Activated CD4-positive, alpha-beta T cell treated with anti-CD3 and anti-CD28 coated beads, Interleukin-2, amount 50 U/mL, for 24 hours (primary cell): ENCODE measurements at places on chromosomes 11 and 22.

DNA sequence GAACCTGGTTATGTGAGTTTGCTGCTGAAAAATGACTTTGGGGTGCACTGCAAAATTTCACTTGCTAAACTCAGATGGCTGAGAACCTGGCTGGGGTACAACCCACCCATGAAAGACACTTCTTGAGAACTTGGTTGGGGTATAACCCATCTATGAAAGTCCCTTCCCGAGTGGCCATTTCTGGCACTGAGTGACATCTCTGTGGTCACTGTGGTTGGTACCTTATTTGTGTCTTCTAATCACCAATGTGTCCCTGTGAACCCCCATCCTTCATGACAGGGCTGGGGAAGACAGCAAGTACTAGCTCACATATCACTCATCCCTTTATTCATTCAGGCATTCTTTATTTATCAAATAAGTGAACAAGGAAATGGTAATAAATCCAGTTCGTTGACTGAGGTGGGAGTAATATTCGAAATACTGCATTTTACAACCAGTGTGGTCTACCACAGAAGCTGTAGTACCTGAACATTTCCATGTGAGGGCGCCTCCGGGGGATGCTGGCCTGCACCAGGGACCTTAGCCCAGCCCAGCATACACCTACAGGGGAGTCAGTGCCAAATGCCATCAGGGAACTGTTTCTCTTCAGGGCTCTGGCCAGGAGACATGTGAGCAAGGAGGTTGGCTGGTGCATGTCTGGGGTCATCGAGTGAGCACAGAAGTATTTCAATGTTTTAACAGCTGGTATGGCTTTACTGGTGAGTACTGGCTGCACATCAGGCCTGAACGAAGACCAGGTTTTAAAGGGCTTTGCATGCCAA, 122.1 kb downstream of the CSNK2A3 start:
- DNase-seq: no peak

- DNase-seq: no peak
Observed at GRCh38 chr11:132140056-132140455, 769.6 kb downstream of the NTM start.

DNA sequence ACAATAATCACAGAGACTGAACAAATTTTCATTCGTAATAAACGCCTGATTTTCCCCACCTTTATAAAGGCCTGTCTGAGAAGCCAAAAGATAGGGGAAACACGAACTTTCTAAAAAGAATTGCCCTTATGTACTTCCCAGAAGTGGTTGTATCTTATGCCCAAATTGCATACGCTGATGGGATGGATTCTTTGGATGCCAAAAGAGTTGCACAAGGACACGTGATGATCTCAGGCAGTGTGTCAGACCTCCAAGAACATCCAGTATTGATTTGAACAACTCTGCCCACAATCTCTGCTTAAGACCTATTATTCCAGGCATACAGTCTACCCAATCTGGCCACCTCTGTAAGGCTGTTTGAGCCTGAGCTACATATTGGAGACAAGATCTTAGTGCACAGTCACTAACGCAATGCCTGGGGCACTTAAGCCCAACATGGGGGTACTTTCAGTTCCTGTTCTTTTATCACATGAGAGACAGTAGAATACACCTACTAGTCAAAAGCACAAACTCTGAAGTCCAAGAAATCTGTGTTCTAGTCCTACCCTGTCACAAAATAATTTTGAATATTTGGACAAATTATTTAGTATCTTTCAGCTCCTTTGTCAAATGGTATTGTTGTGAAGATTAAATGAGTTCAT, 38.9 kb downstream of the OR10A6 start:
- DNase-seq: no peak

DNA sequence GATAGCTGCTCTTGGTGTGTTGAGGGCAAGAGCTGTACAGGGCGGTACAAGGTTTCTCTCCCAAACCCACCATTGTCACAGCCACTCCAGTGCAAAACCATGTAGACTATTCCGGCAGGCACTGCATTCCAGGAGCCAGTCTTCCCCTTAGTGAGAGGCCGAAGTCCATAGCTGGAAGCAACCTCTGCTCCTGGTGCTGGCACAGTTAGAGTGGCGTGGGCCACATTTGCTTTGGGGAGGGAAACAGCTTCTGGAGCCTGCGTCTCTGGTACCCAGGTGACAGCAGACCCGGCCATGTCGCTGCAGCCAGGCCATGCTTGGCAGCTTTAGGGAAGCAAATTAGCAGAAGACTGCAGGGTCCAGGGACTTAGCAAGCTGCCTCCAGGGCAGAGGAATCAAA, 788.0 kb downstream of the BRD1 start:
- DNase-seq: no peak

- DNase-seq: no peak
Observed at GRCh38 chr11:17414317-17414737, 25.9 kb upstream of the KCNJ11 start.

- DNase-seq: no peak
Observed at GRCh38 chr11:113415343-113415742, 27.8 kb downstream of the ANKK1 start.

GRCh38 chr11:60127311-60127811, 38.9 kb downstream of the MS4A2 start:
- DNase-seq: no peak

- no peak for DNase-seq
Observed at GRCh38 chr22:40051322-40051721, 56.6 kb downstream of the FAM83F start.

- no peak for DNase-seq
Observed at GRCh38 chr22:30880181-30880601, 88.4 kb downstream of the MORC2 start.

- DNase-seq: no peak
Observed at GRCh38 chr11:13503393-13503792, 7.6 kb upstream of the PTH start.

DNA sequence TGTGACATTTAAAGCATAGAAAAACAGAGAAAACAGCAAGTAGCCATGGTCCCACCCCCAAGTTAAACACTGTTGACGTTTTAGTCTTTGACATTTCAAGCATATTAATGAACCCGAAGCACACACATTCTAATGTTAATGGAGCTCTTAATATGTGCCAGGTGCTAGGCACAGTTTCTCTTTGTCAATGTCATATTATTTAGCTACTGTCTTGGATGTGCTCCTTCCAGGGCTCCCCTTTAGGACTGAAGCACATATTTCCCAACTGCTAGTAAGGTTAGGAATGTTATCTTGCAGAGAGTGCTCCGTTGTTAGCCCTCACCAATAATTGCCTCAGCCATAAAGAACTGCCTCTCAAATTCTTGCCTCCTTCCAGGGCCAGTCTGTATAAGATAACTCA, 716.6 kb upstream of the TENM4 start:
- DNase-seq: no peak

- no peak for DNase-seq
Observed at GRCh38 chr11:22787551-22788162, 41.9 kb downstream of the SVIP start.

DNA sequence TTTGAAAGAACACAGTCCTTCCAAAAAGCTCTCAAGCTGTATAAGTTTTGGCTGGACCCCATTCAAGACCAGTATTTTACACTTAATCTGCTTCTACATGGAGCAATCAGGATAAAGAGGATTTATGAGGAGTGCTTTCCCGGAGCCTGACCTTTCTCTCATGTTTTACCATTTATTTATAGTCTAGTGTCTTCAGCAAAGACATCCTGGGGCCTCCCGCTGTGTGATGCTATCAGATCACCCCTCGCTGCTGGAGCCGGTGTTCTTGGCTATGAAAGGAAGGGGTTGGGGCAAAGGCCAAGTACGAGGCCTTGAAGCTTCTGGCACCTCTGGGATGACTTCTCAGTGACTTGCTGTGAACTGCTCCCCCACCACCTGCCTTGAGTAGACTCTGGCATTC, 189.6 kb downstream of the ADAMTS15 start:
- DNase-seq: no peak

- no peak for DNase-seq
Observed at GRCh38 chr11:12099132-12099873, 11.1 kb upstream of the MICAL2 start.

- no peak for DNase-seq
Observed at GRCh38 chr22:22893891-22894739, 6.5 kb downstream of the IGLL5 start.

DNA sequence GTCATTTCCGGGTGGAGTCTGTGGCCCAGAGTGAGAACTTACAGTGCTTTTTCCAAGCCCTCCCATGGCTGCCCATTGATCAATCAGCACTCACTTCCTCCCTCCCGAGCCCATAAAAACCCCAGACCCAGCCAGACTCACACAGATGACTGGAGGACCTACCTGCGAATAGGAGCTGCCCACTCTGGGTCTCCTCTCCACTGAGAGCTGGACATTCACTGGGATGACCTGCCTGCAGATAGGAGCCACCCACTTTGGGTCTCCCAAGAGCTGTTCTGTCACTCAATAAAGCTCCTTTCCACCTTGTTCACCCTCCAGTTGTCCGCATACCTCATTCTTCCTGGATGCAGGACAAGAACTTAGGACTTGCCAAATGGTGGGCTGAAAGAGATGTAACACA, 56.0 kb upstream of the B3GNT6 start:
- no peak for DNase-seq

- no peak for DNase-seq
Observed at GRCh38 chr11:126639692-126640091, 284.2 kb downstream of the ST3GAL4 start.

- no peak for DNase-seq
Observed at GRCh38 chr11:96075532-96075959, 151.6 kb upstream of the MTMR2 start.

- no peak for DNase-seq
Observed at GRCh38 chr22:49377306-49377705, 450.4 kb downstream of the BRD1 start.

DNA sequence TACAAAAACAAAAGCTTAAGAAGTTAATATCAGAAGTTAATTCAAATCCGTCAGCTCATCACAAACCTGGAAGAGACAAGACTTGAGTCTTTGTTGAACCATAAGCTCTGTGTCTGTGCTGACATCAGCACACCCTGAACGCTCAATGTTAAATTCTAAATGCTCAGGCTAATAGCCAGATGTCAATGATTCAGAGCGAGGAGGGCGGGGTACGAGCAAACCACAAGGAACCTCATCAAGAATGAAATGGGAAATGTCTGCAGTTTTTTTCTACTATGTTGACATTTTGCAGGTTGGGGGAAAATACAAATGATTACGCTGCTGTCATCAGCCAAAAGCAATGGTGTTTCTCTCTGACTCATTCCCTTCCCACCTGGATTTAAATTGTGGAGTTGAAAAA, 1057.2 kb downstream of the NTM start:
- DNase-seq: no peak
